Fibroblast of villous mesenchyme (primary cell): ENCODE measurements at places on chromosomes 2 and 18. TPM values are rescaled to one million over a fixed set of nuclear protein-coding genes. Genes with fewer than 3 reads are reported as not detected.

GRCh38 chr2:30437809-30438548, 9.1 kb upstream of the LCLAT1 start:
- DNase-seq = no peak

The ANKRD62 gene
- not detected in 2 replicates for total RNA-seq

GRCh38 chr2:220394433-220394832, 767.0 kb downstream of the SLC4A3 start:
- DNase-seq = peak; percentile 13

DNA sequence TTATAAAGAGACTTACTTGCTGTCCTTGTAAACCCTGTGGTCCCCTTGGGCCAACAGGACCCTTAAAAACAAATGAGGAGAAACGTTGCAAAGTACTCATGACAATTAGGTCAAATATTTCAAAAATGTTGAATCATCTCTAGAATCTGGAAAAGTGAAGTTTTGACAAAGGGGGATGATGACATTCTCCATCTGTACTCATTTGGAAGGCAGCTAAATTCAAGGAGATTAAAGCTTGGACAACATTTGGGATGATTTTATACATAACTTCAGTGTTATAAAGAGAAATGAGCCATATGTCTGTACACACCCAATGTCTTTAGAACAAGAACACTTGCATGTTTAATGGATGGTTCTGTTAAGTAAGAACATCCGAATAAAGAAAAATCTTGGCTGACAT, 92.9 kb downstream of the COL5A2 start:
- DNase-seq = peak; percentile 48
